ENCODE measurements at places on chromosomes 2 and 18.

GRCh38 chr2:9287400-9288045 is 80.9 kb downstream of the ASAP2 start:
- no peak for DNase-seq

GRCh38 chr2:29115797-29116781 is 874 bp downstream of the CLIP4 start:
- peak; percentile 78 for DNase-seq

DNA sequence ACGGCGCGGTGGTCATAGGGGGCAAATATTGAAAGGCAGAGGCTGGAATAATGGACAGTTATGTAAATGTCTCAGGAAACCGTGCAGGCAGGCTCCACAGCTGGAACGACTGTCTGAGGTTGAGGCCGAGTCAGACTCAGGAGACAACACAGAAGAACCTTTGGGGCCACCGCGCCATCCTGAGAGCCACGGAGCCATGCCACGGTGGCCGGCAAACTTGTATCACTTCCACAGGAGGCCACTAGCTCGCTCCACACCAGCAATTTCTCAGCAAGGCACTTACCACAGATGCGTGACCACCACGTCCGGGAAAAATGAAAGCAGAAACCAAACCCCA is 156.7 kb upstream of the SALL3 start:
- no peak for DNase-seq

- no peak for DNase-seq
Observed at GRCh38 chr2:65939687-65940086, 495.2 kb upstream of the MEIS1 start.

GRCh38 chr2:30565851-30566358 is 118.9 kb downstream of the LCLAT1 start:
- DNase-seq, result no peak

GRCh38 chr18:54261894-54262293 is 7.4 kb upstream of the POLI start:
- DNase-seq, result no peak

DNA sequence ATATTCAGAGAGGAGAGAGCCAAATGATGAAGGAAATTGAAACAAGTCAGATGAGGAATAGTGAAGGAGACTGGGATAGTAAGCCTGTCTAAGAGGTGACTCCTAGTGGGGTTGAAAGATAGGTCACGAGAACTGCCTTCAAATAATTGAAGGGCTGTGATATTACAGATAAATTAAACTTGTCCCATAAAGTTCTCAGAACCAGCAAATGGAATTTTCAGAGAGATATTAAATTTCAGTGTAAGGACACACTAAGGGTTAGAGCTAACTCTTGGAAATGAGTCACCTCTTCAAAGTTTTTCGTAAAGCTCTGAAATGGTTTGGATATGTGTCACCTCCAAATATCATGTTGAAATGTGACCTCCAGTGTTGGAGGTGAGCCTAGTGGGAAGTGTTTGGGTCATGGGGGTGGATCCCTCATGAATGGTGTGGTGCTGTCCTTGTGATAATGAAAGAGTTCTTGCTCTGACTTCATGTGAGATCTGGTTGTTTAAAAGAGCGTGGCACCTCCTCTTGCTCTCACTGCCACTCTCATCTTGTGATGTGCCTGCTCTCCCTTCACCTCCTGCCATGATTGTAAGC is 87.3 kb downstream of the BABAM2 start:
- peak; percentile 10 for DNase-seq

- DNase-seq, result no peak
Observed at GRCh38 chr2:233929352-233930022, 12.3 kb downstream of the TRPM8 start.

DNA sequence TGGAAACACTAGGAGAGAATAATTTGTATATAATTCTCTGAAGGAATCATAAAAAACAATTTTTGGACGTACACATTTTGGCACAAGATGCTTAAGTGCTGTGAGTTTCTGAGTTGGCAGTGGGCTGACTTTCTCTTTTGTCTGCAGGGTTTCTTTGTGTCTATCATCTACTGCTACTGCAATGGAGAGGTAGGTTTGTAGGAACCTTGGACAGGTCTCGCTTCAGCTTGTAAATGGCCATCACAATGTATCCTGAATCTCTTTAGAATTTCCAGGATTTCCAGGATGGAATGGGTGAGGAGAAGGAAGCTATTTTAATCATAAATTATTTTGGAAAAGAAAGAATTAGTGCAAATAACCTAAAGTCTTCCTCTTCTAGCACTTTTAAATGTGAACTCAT is 83.9 kb downstream of the PTH2R start:
- no peak for DNase-seq

- DNase-seq, result peak; percentile 67
Observed at GRCh38 chr2:84970868-84971509, at the start of gene KCMF1. KCMF1 (plus strand) TSS chr2:84971161; CDS start chr2:84971452, 291 bp downstream.

DNA sequence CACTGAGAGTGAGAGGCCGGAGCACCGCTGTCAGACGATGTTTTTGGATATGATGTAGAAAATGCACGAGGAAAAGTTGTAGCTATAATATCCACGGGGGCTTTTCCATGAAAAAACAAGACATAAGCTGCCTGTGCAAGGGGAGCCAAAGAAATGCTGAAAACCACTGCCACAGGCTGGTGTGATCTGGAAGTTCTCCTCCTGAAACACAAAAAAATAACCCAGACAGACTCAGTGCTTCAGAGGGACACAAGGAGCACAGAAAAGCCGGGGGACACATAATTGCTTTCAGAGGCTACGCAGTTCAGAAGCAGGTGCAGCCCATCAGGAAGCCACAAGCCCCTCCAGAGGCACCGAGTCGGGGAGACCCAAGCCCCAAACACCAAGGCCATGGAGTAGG is 98.2 kb downstream of the ZNF516 start:
- no peak for DNase-seq

- no peak for DNase-seq
Observed at GRCh38 chr18:77140030-77140429, 7.4 kb upstream of the MBP start.

DNA sequence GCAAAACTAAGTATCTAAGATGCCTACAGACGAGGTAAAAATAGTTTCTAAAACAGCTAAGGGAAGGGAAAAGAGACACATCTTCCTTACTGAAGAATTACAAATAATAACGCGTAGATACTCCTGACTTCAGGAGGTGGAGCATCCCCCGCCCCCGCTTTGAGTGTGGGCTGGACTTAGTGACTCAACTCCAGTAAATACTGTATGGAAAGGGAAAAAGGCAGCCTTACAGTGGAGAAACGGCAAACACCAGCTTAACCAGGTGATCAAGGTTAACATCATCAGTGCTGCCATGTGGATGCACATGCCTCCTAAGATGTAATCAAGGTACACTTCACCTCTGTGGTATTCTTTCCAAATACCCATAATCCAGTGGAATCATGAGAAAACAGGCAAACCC is 47.9 kb downstream of the HADHB start:
- no peak for DNase-seq

DNA sequence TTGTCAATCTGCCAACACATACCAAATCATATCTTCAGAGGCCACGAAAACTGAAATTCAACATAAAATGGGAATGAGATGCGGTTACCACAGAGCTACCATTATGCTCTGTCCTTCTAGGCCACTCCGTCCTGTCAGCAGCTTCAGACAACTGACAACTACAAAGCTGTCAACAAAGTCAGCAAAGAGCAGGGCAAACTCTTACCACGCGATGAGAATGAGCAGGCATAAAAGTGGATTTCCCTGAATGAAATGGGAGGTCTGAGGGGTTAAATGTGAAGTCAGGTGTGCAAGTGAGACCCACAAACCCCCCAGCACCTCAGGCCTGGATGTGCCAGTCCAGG is 130.1 kb downstream of the LNPK start:
- no peak for DNase-seq

- DNase-seq, result no peak
Observed at GRCh38 chr2:31748041-31748440, 167.3 kb upstream of the SRD5A2 start.

DNA sequence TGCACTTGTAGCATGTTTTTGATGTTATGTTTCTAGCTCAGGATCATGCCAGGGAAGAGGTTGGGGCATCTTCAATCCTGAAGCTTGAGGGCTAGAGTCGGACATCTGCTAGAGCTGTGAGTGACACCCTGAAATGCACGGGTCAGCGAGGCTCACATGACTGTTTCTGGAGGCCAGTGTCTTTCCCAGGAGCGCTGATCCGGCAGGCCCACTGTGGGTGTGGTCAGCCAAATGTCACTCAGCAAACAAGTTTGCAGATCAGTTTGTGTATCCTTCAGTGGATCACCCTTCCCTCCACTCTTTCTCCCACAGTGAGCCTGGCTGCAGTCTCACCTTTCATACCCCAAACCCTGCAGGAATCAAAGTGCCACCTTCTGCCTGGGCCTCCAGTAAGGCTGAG is 23.0 kb upstream of the ARHGEF4 start:
- no peak for DNase-seq

GRCh38 chr2:182740701-182741100 is 24.6 kb downstream of the DNAJC10 start:
- no peak for DNase-seq

DNA sequence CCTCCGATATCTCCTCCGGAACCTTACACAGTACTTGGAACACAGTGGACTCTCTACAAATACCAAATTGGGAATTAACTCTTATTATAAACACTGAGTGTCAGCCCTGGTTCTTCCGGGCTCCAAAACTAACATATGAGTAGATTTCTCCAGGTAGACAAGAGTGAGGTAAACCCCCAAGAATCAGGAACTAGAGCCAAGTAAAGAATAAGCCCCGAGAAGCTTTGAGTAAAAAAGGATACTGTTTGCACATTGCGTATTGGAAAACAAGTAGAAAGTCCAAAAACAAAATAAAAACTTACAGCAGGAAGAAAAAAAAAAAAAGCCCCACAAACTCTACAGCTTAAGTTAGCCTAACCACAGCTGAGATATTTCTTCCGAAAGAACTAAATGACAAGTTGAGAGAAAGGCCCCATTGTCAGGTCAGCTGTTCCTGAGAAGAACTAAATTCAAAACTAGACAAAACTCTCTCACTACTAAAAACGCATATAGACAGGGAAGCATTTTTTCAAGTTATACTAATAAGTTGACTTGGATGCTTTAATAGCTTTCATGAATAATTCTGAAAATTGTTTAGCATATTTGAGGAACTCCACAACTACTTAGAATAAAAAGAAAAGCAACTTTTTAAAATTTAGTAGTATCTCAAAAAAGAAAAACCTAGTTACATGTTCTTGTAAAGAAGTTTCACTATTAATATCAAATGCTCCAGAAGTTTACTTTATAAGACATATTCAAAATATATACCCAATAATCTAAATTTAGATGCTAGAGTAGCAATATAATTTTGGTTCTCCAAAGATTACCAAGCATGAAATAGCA is 4.3 kb upstream of the HAAO start:
- no peak for DNase-seq

- no peak for DNase-seq
Observed at GRCh38 chr2:101768556-101769220, 71.2 kb downstream of the MAP4K4 start.

- DNase-seq, result no peak
Observed at GRCh38 chr2:207768168-207768865, 1.4 kb downstream of the FZD5 start.

DNA sequence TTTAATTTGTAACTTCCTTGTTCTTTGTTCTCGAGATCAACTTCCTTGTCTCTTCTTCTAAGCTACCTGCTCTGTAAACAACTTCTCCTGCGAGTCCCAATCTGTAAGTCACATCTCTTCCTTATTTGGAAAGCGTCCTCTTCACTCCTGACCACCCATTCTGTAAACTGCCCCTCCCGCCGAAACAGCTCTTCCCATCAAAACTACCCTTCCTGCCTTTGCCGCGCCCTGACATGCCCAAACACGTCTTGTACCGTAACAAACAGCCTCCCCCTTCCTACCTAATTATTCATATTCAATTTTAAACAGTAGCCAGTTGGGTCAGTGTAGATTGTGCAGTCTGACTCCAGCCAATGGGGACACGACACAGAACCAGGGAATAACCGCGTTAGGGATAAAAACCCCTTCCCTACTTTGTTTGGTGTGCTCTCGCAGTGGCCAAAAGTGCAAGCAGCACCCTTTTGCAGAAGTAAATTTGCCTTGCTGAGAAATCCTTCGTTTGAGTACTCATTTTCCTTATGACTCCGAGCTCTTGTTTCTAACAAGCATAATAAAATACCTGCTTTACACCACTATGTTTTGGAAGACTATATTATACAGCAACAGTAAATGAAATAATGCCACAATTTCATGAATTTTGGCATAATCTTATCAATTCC is 39.8 kb downstream of the PIAS2 start:
- no peak for DNase-seq

DNA sequence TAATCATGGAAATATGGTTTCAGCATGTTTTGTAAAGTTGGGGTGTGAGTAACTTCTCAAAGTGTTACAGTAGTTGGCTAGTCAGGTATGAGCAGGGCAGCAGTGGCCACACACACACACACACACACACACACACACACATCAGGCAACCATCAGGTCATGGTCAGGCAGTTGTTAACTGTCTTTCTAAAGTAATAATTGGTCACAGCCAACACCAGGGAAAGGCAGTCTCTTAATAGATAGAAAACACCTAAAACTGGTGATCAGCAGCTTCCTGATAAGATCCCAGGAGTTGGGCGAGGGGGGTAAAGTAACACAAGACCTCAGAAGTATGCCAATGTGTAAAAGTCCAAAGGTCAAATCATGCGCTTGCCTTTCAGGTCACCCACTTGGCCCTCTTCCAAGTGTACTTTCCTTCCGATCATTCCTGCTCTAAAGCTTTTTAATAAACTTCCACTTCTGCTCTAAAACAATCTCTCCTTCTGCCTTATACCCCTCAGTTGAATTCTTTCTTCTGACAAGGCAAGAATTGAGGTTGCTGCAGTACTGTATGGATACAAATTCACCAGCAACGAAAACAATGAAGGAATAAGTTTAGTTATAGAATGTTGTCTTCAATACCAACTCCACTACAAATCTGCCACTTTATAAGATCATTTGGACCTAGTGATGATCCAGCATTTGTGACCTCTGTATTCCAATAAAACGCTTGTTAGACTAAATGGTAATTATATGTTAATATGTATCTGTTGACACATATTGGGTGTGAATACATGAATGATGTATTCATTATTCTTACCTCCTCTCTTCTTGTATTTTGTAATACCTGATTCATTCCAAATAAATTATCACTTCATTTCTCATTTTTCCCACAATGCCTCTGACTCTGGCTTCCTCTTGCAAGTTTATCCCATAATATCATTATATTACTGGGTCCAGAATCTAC is 254.3 kb downstream of the METTL4 start:
- DNase-seq, result no peak

GRCh38 chr18:54905629-54906028 is 53.6 kb downstream of the CCDC68 start:
- DNase-seq, result no peak

- no peak for DNase-seq
Observed at GRCh38 chr18:14089191-14089590, 43.0 kb downstream of the ZNF519 start.

GRCh38 chr2:101706819-101707177 is 9.3 kb downstream of the MAP4K4 start:
- DNase-seq, result peak; percentile 53

GRCh38 chr2:229150317-229150716 is 120.8 kb downstream of the PID1 start:
- DNase-seq, result no peak

DNA sequence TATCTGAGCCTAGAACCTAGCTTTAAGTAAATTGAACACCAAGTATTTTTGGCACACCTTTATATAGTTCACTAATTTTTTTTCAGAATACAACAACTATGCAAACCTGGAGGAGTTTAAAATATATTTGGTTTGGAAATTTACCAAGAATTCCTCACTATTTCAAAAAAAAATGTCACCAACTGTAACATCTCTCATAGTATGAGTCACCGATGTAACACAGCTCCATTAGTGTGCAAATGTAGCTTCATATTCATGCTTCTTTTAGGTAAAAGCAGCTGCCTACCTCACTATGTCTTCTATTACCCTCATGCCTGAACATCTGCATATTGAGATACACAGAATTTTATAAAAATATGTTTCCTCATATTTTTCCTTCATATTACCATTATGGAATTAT is 80.5 kb downstream of the NRXN1 start:
- no peak for DNase-seq

Measured in CD4-positive, alpha-beta T cell treated with Interleukin-2 at 100 ng/mL for 4 hours (primary cell).